ENCODE measurements at places on chromosomes 3 and 15.

DNA sequence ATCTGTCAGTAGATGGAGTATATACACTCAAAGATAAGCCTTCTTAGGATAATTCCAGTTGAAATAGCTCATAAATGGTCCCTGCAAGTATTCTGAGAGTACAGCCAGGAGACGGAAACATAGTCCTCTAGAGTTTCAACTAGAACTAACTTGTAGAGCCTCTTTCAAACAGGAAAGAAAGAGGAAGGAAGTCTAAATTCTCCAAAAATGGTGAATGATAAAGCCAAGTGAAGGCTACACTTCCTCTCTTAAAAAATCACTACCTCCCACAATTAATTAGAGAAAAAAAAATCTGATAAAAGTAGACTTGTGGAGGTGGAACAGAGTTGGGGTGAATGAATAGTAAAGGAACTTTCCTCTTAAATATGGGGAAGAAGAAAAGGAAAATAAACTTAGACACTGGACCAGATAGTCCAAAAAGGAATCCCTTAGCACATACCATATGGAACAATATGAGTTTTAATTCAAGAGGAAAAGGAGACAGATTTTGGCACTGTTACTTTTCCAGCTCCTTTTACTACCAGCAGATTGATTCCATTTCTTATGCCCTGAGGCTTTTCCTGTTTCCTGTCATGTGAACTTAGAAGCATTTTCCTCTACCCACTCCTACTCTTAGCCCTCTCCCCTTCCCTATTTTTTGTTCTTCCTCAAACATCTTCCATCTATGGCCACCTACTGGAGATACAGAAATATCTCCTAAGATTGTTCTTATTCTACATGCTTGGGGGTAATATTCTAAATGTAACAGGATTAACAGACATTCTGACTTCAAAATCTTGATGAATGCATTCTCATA is 207.6 kb downstream of the CHST2 start:
- DNase-seq: no peak

DNA sequence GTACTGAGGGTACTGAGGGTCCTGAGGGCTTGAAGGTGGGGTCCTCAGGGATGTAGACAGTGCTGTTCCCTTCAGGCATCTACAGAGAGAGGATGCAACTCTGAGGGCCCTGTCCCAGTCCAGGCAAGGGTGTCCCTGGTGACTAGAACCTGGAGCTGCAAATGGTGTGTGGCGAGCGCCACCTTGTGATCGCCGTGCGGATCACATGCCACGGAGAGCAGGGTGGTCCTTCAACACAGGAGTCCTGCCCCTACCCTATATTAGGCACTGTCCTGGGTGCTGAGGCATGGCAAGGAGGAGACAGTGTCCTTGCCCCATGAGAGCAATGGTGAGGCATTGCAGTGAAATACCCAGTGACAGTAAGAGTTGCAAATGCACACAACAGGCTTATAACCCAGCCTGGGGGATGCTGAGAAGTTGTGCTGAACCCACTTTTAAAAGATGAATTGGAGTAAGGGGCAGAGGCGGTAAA is 23.6 kb downstream of the RHCG start:
- peak; percentile 80 for DNase-seq

DNA sequence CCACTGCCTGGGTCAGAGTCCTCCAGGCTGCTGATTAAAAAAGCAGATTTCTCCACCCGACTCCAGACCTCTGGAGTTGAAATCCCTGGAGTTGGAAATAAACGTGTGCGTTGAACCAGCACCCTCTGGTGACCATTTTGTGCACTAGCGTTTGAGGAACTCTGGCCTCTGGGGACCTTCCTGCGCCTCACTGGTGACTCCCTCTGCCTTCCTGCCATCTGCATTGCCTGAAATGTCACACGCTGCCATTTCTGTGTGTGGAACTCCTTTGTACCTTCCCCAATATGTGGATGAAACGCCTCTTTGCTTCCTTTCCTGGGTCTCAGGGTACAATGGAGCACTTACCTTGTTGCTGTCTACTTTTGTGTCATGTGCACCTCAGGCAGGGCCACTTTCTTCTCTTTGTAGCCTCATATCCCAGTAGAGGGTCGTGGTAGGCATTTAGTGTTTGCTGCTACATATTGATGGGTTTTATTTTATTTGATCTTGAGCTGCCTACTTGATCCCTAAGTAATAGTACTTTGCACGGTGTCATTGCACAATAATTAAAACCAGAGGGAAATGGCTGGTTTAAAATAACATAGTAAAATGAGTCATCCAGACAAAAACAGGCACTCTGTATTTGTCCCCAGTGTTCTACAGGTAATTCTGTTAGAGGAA is 56.8 kb downstream of the GPR171 start:
- DNase-seq: peak; percentile 60

GRCh38 chr3:124360563-124360962 is 368.6 kb upstream of the ROPN1 start:
- no peak for DNase-seq

- no peak for DNase-seq
Observed at GRCh38 chr3:140636406-140637138, 41.3 kb upstream of the TRIM42 start.

DNA sequence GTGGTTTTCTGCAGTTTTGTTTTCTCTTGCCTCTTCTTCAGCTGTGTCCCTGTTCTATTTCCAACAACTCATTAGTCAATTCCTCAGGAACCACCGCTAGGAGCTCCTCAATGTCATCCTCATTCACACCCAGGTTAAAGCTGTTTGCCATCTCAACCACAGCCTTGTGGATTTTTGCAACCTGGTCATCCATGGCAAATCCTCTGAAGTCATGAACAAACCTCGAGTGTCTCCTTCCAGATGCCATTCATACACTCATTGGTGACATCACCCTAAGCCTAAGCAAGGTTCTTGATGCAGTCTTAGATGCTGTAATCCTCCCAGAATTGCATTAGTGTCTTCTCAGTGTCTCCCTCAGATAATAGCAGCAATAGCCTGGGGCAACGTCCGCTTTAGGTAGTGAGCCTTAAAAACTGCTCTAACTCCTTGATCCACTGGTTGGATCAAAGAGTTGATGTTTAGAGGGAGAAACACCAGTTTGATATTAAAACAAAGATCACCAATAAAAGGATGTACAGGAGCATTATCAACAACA is 31.5 kb upstream of the ZNF502 start:
- no peak for DNase-seq

DNA sequence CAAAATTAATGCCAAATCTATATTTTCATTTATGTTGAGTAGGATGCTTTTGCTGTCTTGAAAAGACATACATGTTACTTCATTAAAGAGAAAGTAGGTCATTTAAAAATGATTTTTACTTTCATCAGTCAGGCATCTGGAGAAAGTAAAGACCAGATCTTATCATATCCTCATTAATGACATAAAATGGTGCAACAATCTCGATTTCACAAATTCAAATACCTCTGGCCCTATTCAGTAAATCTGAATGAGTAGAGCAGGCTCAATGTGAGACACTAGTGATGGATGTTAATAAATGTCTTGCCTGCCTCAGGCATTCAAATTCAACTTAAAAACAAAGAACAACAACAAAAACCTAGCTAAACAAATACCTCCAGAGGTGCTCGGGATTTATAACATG is 714.1 kb downstream of the NAALADL2 start:
- no peak for DNase-seq

GRCh38 chr3:130900959-130901358 is 7.1 kb downstream of the ATP2C1 start:
- no peak for DNase-seq

DNA sequence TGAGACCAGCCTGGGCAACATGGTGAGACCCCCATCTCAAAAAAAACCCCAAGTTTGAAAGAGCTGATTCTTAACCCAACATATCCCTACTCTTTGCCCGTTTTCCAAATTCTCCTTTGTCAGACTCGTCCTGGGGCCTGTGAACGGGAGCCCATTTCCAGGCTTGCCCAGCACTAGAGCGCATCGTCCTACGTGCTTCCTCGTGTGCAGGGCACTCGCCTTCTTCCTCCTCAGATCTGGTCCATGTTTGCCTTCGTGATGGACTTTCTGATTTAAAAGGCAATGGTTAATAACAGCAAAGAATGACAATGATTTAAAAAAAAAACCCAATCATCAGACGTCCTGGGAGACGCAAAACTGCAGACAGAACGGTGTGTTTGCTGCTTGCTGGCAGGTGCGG is 10.1 kb downstream of the MELTF start:
- DNase-seq: no peak
